ENCODE measurements at places on chromosomes 16 and 17.

DNA sequence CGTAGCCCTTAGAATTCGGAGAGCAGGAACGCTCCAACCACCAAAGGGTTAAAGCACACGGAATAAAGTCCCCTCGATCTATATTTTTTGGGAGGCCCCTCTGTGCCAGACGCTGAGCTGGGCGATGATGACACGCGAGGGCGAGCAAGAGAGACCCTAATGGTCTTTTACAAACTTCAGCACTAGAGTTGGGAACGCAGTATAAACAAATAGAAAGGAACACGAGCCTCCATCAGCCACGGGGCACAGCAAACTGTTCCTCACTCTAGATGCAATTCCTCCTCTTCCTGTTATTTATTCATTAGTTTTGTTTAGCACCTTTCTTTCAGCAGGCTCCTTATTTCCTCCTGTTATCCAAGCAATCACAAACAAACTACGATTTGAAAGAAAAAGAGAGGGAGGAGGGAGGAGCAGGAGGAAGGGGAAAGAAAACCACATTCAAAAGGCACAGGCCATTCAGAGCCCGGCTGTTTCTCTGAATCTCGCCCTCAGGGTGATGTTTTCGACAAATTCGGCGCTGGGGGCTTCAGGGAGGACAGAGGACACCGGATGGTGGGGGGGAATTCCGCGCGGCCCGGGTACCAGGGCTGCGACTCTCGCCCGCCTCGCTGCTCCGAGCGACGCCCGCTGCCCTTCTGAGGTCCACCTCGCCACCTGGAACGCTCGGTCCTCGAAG, 1.6 kb downstream of the TOX3 start:
- peak overlapping the region; percentile 77 for H3K4me3 ChIP-seq
- no peaks in the 10 kb centered on the region for H3K36me3 ChIP-seq
- no peak for DNase-seq
- peaks cover 9% of the 10 kb centered on the region for H3K27me3 ChIP-seq
- H3K27ac ChIP-seq, result peak overlapping the region; percentile 70
- no peaks in the 10 kb centered on the region for H3K4me1 ChIP-seq

DNA sequence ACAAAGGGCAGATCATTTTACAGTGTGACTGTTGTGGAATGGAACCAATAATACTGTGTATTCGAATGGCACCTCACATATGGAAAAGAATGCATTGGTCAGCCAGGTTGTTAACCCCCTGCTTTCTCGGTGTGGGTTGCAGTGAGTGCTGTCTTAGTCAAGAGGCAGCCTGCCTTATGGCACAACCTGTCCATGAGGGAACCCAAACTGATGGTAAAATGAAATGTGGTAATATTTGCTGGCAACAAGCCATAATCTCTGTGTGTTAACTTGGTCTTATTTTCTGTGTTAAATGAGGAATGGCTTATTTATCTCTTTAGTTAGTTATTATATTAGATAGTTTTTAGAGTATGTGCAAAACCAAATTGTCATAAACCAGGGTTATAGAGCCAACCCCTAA, 81.6 kb downstream of the TMC6 start:
- H3K4me1 ChIP-seq, result no peaks in the 10 kb centered on the region
- H3K36me3 ChIP-seq, result peaks cover 10% of the 10 kb centered on the region
- no peaks in the 10 kb centered on the region for H3K27me3 ChIP-seq
- no peak for DNase-seq
- no peak overlapping the region for H3K4me3 ChIP-seq
- H3K27ac ChIP-seq, result no peak overlapping the region

DNA sequence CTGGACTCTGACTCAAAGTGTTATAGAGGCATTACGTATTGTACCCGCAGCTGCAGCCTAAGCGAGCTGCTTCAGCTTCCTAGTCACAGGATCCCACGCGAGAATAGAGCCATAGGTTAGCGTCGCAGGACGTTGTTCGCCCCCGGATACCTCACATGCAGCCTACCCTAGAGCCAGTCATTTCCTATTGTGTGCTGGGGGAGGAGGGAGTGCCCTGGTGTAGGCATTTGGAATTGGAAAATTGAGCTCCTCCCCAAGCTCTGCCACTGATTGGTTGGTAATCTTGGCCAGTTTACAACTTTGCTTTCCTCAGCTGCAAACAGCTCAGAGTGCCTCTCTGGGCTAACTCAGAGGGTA, 530 bp downstream of the NAA60 start:
- peaks cover 3% of the 10 kb centered on the region for H3K36me3 ChIP-seq
- H3K4me1 ChIP-seq, result no peaks in the 10 kb centered on the region
- peak overlapping the region; percentile 80 for H3K27ac ChIP-seq
- no peak for DNase-seq
- no peaks in the 10 kb centered on the region for H3K27me3 ChIP-seq
- H3K4me3 ChIP-seq, result peak overlapping the region; percentile 73

- no peak for DNase-seq
- H3K27me3 ChIP-seq, result no peaks in the 10 kb centered on the region
- H3K36me3 ChIP-seq, result no peaks in the 10 kb centered on the region
- H3K4me1 ChIP-seq, result no peaks in the 10 kb centered on the region
- H3K4me3 ChIP-seq, result no peak overlapping the region
These were observed 11.9 kb downstream of the ITGAM start for GRCh38 chr16:31271621-31272190.

GRCh38 chr16:86396422-86396821, 113.9 kb upstream of the FOXF1 start:
- H3K27ac ChIP-seq, result no peak overlapping the region
- no peaks in the 10 kb centered on the region for H3K36me3 ChIP-seq
- H3K4me3 ChIP-seq, result no peak overlapping the region
- H3K4me1 ChIP-seq, result no peaks in the 10 kb centered on the region
- H3K27me3 ChIP-seq, result no peaks in the 10 kb centered on the region

DNA sequence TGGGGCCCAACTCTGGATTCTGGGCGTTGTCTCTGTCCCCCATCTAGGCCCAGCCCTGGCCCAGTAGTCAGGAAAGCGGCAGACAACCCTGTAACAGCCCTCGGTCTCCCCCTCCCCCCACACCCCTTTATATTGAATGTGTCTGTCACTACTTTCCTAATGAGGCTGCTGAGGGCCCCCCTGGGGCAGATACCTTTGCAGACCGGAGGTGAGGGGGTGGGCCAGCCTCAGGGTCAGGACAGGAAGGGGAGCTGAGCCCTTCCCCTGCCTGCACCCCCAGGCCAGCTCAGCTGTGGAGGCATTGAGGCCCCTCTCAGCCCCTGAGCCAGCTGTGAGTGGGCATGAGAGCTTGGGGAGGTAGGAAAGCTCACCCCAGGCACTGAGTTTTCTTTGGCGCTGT, 17.1 kb downstream of the RAI1 start:
- no peak for DNase-seq
- no peaks in the 10 kb centered on the region for H3K27me3 ChIP-seq
- no peak overlapping the region for H3K27ac ChIP-seq
- H3K4me3 ChIP-seq, result no peak overlapping the region
- no peaks in the 10 kb centered on the region for H3K36me3 ChIP-seq
- H3K4me1 ChIP-seq, result peaks cover 42% of the 10 kb centered on the region

- H3K36me3 ChIP-seq, result peaks cover 61% of the 10 kb centered on the region
- H3K4me1 ChIP-seq, result no peaks in the 10 kb centered on the region
- no peak for DNase-seq
- H3K4me3 ChIP-seq, result no peak overlapping the region
These were observed 12.8 kb downstream of the G6PC3 start for GRCh38 chr17:44083250-44083849.

- H3K27ac ChIP-seq, result peak overlapping the region; percentile 92
- H3K4me3 ChIP-seq, result no peak overlapping the region
- DNase-seq, result no peak
- H3K36me3 ChIP-seq, result no peaks in the 10 kb centered on the region
These were observed 119.2 kb downstream of the METRNL start for GRCh38 chr17:83198366-83199341.
